Amniotic stem cell (primary cell): ENCODE measurements at places on chromosomes 6 and 20.

- DNase-seq, result peak; percentile 11
These were observed 109.5 kb upstream of the HSF2 start for GRCh38 chr6:122289762-122290539.

DNA sequence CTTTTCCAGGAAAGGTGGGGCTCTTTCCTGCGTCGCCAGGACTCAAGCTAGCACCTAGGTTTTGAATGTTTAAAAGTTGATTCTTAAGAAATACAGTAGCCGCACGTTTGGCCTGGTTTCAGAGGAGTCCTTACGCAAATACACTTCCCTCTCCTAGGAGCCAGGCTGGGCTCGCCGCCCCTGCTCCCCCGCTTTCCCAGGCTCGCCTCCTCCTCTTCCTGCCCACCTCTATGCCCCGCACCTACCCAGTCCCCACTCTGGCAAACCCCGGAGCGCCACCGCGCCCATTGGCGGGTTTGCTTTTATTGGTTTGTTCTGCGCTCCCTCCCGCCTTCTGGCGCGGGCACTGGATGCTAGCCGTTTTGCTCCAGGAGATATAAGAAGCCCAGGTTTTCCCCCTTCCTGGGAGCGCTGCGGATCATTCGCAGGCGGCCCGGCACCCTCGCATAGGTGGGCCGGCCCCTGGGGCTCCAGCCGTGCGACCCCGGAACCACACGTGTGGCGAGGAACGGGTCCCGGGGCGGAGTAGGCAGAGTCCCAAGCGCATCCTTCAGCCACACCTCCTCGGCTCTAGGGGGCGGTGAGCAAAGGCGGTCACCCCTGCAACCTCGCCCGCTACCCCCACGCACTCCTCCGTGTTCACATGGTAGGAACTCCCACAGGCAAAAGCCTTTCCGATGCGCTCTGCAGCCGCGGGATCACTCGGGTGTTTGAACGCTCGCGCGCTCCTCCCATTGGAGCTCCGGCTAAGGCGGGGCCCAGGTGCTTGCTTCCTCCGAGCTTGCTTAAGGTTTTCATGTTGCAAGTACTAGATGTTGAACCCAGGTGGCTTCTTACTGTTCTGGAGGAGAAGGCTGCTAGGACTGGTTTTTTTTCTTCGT is 119.0 kb downstream of the RTN4IP1 start:
- no peak for DNase-seq

GRCh38 chr6:35216851-35217811 is 3.4 kb downstream of the SCUBE3 start:
- no peak for DNase-seq

- DNase-seq, result no peak
These were observed 246.0 kb upstream of the FLRT3 start for GRCh38 chr20:14583413-14583812.

GRCh38 chr6:98769546-98769945 is 64.8 kb upstream of the POU3F2 start:
- DNase-seq, result no peak

- DNase-seq, result no peak
These were observed 41.5 kb upstream of the ADGRF1 start for GRCh38 chr6:47083586-47084047.

DNA sequence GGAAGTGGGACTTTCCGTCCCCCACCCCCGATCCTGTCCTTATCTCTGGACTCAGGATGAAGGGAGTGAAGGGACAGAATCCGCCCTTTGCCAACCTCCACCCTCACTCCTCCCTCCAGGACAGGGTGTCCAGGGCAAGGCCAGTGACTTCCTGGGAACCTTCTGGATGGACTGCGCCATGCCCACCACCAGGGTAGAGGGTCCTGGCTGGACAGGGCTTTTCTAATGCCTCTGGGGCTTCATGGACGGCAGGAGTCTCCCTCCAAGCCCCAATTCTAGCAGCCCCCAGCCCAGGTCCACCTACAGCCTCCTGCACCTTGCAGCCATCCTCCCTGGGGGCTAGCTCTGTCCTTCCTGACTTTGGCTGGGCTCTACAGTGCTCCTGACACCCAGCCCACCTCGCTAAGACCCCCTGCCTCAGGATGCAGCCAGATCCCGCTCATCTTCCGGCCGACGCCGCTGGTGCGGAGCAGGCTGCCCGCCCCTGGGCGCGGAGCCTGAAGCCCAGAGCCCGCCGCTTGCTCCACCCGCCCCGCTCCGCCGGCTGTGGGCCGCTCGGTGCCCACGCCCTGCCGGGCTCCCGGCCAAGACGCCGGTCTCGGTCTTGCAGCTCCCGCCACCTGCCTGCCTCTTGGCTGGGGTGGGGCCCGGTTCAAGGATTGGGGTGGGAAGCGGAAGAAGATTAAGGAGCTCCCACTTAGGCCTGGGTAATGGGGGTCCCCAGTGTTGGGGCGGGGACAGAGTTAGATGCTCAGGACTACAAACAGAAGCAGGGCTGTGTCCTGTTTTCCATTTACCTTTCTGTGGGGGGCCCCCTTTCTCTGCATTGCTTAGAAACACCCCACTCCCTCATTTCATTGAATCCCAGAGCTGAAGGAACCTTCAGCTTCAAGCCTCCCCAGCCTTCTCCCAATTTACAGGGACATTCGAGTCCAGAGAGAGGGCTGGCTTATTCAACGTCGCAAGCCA is 72.8 kb downstream of the MDGA1 start:
- DNase-seq, result no peak

DNA sequence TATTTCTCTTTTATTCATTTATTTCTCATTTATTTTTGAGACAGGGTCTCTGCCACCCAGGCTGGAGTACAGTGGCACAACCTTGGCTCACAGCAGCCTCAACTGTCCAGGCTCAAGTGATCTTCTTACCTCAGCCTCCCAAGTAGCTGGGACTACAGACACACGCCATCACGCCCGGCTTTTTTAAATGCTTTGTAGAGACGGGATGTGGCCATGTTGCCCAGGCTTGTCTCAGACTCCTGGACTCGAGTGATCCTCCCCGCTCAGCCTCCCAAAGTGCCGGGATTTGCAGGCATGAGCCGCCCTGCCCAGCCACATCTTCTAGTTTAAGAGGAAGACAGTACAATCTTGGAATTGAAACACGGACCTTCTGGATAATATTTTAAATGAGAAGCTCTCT is 21.6 kb upstream of the FOXF2 start:
- DNase-seq, result no peak

DNA sequence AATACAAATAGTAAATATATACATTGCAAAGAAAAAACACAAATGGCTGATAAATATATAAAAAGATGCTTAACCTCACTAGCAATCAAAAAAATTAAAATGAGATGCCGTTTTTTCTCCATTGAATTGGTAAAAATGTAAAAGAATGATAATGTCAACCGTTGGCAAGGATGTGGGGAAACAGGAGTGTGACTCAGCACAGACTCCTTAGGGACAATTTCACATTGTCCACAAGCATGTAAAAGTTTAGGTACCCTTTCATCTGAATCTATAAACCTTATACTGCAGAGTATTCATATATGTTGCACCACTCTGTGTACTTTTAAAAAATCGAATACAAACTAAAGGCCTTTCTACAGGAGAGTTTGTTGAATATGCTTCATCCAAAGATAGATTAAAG is 143.1 kb upstream of the RREB1 start:
- DNase-seq, result no peak

GRCh38 chr20:45343532-45344167 is 4.6 kb downstream of the SDC4 start:
- no peak for DNase-seq

GRCh38 chr20:22574545-22575086 is 9.8 kb downstream of the FOXA2 start:
- no peak for DNase-seq

DNA sequence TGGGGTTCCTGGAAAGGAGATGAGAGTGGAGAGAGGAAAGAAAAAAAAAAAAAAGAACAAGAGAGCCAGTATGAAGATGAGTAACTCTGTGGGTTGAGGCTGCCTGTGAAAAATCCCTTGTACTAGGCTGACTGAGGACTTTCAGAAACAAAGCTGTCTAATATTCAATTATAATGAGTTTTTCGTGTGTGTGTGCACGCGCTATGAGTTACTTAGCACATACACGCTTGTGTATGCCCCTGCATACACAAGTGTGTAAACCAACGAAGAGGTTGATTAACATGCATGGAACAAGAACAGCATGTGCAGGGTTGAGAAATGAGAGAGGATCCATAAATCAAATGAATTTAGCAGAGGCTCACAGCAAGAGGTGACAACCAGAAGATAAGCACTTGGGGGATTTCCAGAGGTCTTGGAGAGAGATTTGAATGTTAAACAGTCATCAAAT is 4.8 kb upstream of the RBPJL start:
- DNase-seq, result no peak

DNA sequence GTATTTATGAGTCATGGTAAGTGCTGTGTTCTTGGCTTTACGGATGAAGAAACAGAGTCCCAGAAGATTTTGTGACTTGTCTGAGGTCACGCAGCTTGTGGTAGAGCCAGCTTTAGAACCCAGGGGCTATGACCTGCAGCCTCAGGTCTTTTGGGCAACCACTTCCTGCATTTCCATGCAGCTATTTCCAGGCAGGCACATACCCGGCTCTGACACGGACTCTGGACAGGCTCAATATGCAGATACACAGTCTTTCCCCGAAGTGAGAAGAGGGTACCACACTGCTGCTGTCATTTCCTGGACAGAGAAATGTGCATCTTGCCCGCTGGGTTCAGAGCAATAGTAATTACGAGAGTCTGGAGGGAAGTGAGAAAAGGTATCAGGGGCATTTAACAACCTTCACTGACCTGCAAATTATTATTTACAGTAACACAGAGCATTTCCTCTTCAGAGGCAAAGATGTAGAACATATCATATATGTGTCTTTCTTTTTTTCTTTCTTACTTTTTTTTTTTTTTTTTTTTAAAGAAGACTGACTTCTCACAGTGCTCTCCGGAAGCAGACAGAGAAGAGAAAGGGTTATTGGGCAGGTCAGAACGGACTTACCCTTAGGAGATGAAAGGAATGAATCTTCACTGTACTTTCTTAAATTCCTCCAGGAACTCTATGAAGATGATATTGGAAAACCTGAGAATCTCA is 185.1 kb downstream of the CLIC5 start:
- DNase-seq, result no peak

DNA sequence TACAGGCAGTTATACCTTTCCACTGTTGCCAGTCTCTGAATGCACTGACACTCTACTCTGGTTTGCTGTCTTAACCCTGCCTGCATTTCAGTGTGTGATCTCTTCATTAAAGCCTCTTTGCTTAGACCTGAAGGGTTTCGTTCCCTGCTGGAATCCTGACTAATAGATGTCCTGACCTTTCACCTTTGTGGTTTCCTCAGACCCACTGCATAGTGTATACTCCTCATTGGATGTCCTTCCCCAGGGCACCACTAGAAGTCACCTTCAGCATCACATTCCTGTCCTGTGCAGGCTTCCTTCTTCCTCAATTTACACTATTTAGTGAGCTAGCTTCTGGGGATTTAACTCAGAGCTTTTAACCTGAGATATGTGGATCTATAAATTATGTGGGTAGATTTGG is 120.6 kb downstream of the RCAN2 start:
- no peak for DNase-seq

- no peak for DNase-seq
These were observed 71.8 kb downstream of the ATG5 start for GRCh38 chr6:106253731-106254130.

- no peak for DNase-seq
These were observed 5.2 kb downstream of the ZNFX1 start for GRCh38 chr20:49272654-49273053.
